ENCODE measurements at places on chromosomes 3 and 15.

- no peak for DNase-seq
These were observed 36.4 kb downstream of the ZNF710 start for GRCh38 chr15:90037511-90037860.

GRCh38 chr3:29312960-29313452 is 32.1 kb downstream of the RBMS3 start:
- no peak for DNase-seq

DNA sequence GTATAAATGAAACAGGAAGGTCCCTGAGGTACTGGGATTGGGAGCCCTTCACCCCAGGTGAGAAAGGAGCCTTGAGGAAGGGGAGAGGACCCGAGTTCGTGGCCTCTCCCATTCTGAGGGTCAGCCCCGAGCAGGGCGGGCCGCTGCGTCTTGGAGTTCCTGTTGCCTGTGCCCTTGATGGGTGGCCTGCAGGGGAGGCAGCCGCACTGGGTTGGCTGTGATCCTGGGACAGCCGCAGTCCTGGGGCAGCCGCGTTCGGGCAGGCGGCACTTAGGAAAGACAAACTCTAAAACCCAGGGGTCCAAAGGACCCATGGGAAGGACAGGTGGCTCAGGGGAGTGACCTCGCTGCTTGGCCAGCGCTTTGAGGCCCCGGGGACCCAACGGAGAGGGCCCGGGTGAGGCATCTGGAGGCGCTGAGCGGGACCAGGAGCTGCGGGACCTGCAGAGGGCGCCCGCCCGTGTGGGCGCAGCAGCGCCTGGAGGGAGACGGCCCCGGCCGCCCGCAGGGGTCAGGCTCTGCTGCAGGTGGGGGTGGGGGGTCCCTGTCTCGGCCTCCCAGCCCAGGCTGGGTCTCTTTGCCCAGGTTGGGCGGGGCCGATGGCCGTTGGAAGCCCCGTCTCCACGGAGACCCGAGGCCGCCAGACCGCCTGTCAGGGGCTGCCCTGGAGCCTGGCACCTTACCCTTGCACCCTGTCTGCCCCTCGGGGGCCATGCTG is 65.1 kb downstream of the HMCES start:
- no peak for DNase-seq

GRCh38 chr3:152267831-152268554 is 736 bp upstream of the MBNL1 start:
- no peak for DNase-seq

GRCh38 chr3:107925851-107926250 is 165.0 kb downstream of the CD47 start:
- DNase-seq, result no peak

Data from frontal cortex (tissue), 4 donors.